Upper lobe of right lung (tissue), 1 donor: ENCODE measurements at places on chromosomes 3 and 15.

GRCh38 chr3:169147238-169148008 lies 516.1 kb downstream of the MECOM start:
- DNase-seq = peak; percentile 68

- no peak for DNase-seq
Observed at GRCh38 chr15:91192690-91193377, 92.8 kb downstream of the SV2B start.

DNA sequence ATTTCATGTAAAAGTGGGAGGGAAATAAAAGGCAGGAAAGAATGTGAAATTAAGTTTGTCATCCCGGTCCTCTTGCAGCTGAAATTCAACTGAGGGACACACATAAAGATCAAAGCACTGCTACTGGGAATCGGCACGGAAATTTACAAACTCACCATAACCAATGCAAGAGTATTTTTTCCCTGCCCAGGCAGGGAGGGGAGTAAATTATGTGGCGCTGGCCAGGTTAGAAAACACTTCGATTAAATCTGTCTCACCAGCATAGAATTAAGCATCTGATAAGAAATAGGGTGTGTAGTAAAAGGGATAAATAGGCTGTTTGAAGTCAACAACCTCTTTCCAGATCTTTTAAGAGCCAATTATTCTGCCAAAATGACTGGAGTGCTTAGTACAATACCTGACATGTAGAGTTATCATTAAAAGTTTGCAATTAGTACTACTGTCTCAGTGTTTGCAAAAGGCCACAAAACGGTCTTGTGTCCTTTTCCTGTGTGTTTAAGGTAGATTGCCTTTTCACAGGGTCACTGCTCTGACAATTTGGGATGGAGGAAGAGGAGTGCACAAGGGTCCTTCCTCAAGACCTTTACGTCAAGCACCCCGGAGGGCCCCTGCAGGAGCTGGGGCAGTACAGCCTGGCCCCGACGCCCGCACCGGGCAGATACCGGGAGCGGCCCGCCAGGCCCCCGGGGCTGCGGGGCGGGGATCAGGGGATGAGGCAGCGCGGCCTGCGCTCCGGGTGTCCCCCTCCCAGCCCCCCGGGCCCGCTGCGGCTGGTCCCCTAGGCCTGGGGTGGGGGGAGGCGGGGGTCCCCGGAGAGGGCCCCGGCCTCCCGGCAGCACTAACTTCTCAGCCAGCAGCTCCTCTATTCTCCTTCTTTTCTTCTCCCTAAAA lies 651 bp downstream of the UBA3 start:
- DNase-seq = peak; percentile 72

- no peak for DNase-seq
Observed at GRCh38 chr3:90011596-90011995, 904.2 kb downstream of the EPHA3 start.

DNA sequence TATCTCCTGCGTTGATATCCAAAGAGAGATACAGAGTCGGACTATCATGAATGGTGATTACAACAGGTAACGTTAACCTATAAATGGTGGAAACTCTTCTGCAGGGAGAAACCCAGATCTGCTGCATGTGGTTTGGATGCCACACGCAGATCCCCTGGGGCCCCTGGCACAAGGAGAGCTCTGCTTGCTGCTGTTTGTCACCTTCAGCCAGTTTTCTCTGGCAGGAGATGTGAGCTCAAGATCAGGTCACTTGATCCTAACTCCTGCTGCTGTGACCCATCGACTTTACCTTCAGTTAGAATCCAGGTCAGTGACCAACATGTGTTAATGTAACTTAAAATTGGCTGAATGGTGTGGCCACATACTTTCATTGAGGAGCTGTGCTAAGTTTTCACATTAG lies 23.8 kb upstream of the GPR171 start:
- no peak for DNase-seq

GRCh38 chr15:32747921-32748342 lies 30.1 kb downstream of the GREM1 start:
- no peak for DNase-seq

- no peak for DNase-seq
Observed at GRCh38 chr3:51434746-51435327, 43.8 kb downstream of the RBM15B start.

GRCh38 chr3:195873281-195873887 lies 35.0 kb downstream of the TNK2 start:
- peak; percentile 77 for DNase-seq

GRCh38 chr3:41464401-41464800 lies 265.1 kb downstream of the CTNNB1 start:
- no peak for DNase-seq

DNA sequence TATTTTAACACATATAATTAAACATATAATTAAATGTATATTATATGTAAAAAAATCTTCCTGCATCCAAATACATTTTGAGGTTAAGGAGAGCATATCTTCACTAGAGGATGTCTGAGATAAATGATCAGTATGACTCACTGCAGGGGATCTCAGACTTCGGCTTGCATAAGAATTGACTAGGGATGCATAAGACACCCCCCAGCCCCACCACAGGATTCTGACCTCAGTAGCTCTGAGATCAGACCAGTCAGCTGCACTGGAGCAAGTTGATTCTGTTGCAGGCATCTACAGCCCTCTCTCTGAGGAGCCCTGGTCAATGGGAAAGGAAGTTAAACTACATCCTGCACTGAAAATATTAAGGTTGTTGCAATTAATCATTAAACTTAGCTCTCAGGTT lies 29.0 kb upstream of the TBC1D21 start:
- DNase-seq = no peak

DNA sequence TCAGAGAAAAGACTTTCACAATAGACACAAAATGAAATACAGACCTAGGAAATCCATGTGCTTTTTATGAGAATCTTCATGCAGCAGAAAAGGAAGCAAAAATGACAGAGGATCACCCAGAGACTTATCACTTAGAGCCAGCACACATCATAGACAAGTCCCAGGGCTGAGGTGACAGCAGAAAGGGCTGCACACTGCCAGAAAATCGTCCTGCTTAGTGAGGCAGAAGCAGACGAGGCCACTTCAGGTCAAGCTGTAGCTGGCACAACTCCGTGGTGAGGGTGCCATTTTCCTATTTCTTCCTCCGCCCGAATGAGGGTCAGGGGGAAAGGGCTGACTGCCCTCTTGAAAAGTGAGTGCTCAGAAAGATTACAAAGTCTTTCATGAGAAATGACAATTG lies 95.9 kb upstream of the TNIK start:
- no peak for DNase-seq

- DNase-seq = no peak
Observed at GRCh38 chr3:139655909-139656595, 21.7 kb downstream of the NMNAT3 start.

- DNase-seq = no peak
Observed at GRCh38 chr3:107910713-107911259, 180.0 kb downstream of the CD47 start.

DNA sequence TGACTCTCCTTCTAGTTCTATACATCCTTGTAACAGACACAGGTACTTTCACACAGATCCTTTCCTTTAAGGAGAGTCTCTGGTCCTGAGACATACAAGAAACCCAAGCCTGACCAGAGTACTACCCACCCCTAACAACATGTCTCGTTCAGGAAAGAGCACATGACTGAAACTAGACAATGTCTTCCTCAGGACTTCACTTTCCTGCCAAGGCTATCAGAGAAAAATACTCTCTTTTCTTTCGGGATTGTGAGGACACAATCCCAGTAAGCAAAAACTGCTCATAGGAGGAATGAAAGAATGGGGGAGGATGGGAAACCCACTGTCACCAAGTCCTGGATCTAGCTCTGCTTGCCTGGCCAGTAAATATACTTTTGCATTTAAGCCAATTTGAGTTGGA lies 11.5 kb upstream of the ANKRD28 start:
- DNase-seq = no peak

DNA sequence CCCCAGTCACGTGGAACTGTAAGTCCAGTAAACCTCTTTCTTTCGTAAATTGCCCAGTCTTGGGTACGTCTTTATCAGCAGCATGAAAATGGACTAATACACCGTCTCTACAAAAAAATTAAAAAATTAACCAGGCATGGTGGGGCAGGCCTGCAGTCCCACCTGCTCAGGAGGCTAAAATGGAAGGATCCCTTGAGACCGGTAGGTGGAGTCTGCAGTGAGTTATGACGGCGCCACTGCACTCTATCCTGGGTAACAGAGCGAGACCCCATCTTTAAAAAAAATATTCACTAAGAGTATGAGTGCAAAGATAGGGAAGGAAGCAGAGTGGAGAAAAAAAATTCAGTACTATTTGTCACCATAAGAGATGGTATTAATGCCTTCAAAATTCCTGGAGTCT lies 25.6 kb downstream of the SEC11A start:
- no peak for DNase-seq

GRCh38 chr3:187088701-187089100 lies 50.6 kb downstream of the RPL39L start:
- DNase-seq = no peak

DNA sequence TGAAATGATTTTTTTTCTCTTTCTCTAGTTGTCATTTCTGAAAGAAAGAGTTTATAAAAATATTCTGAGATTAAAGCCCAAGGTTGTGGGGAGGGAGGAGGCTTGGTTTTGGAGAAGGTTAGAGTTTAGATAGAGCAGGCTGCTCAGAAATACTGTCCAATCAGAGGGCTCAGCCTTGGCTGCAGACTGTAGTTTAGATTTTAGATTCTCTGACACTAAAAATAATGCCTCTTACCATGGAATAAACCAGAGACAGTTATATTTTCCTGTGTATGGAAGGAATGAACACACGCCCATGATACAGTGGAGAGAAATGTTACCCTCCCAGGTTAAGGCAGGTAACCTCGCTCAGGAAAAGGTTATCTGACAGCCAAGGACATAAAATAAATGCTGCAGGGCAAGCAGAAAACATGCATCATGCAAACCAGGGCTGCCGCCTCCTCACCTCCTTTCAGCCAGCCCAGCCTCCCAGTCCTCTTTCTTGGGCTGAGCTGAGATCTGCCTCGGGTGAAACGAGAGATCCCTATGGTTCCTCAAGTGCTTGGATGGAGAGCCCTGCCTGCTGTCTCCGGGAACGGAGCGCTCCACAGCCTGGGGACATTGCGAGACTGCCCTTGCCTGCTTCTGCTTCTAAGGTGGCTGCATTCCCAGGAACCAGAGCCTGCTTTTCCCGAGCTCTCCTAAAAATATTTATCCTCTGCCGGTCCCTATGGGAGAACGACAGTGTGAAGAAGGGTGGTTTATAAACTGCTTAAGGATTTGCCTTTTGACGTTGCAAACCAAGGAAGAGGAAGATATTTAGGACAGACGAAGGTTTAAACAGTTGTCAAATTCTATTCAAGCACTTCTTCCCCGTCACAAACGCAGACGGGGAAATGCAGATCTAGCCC lies 848 bp downstream of the NCEH1 start:
- DNase-seq = peak; percentile 69

DNA sequence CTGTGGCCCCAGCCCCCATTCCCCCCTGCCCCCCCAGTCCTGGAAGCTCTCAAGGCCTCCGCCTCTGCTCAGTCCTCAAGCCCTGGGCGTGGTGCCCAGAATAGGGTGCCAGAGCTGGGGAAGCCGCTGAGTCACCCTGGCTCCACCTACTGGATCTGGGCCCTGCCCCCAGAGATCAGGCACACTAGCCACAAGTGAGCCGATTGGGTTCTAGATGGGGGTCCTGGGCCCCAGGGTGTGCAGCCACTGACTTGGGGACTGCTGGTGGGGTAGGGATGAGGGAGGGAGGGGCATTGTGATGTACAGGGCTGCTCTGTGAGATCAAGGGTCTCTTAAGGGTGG lies 5.7 kb downstream of the EIF4G1 start:
- peak; percentile 98 for DNase-seq

GRCh38 chr15:91784973-91785709 lies 68.4 kb upstream of the SLCO3A1 start:
- DNase-seq = no peak

DNA sequence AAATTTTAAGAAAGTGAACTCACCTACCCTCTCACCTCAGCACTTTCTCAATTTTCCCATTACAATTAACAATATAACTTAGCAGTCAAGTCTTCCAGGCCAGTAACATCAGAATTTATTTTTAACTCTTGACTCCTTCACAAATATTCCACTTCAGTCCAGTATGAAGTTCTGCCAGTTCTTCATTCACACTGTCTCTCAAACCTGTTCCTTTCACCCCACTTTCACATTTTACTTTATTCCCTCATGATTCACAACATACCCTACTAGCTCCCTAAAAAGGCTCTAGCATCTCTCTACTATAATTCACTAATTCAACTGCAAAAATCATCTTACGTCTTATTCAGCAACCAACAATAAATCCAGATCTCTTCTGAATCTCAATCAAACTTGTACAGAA lies 3.8 kb downstream of the GSK3B start:
- DNase-seq = no peak

GRCh38 chr3:149596134-149596770 lies 61.6 kb downstream of the WWTR1 start:
- DNase-seq = no peak

- DNase-seq = peak; percentile 52
Observed at GRCh38 chr15:66565141-66565641, 607 bp downstream of the LCTL start.

DNA sequence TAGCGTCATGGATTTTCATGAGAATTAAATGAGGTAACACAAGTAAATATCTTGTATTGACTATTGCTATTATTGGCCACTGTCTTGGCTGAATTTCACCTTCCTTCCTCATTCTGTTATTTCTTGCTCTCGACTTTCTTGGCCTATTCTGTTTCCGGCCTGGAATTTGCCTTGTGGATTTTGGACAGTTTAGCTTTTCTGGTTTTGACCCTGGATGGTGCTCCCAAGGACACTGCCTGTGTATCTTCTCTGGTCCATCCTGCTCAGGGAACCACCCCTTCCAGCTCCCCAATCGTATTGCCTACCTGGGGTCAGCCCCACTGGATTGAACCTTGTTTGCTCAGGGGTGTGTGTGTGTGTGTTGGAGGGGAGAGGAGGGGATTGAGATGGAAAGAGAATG lies 376.2 kb upstream of the C2CD4B start:
- no peak for DNase-seq

DNA sequence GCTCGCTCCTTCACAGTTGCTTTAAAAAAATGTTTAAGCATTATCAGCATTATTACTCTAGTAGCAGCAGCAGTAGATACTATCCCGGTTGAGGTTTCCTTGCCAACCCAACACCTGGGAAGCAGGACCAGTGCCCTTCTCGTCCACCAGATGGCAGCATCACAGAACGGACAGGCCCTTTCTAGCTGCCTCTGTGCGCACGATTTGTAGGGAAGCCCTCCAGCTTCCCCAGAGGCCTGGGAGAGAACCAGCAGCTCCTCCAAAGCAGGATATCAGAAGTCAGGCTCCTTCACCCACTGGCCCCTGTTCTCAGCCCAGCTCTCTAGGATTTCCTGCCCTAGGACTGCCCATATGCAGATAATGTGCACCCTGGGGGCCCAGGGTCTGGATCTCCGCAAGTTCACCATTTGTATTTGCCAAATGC lies 16.8 kb upstream of the ESYT3 start:
- peak; percentile 85 for DNase-seq
